ENCODE measurements at places on chromosomes 7 and 10.

- DNase-seq: no peak
Measured at GRCh38 chr7:124462249-124462648, 303.3 kb downstream of the GPR37 start.

GRCh38 chr7:64884085-64884912 lies 18.8 kb upstream of the ZNF273 start:
- no peak for DNase-seq

DNA sequence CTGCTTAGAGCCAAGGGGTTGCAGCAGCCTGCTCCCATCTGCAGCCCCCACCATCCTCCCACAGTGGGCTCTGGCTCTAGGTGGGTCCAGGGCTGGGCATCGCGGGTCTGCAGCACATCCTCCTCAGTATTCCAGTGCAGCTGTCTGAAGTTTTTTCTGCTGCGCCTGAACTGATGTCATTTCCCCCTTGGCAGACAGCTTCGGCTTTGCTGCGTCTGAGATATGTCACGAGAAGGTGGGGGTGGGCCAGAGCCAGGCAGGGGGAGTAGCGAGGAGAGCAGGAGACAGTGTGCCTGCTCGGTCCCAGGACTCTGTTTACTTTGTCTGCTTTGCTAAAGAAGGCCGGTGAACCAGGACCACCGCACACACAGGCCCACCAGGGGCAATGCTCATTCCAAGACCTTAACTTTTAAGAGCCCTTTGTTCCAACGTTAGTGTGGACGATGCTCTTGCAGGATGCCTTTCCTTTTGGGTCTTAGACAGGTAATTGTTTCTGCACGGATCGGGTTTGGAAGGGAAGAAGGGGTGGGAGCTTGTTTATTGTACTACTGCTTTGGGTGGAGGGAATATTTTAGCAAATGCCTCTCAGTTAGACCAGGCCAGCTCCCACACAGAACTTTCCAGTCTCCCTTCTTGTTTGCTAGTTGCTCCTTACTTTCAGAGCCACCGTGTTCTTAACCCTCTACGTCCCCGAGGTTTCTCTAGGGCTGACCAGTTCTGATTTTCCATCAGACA lies 32.4 kb downstream of the WBP1L start:
- DNase-seq: no peak

DNA sequence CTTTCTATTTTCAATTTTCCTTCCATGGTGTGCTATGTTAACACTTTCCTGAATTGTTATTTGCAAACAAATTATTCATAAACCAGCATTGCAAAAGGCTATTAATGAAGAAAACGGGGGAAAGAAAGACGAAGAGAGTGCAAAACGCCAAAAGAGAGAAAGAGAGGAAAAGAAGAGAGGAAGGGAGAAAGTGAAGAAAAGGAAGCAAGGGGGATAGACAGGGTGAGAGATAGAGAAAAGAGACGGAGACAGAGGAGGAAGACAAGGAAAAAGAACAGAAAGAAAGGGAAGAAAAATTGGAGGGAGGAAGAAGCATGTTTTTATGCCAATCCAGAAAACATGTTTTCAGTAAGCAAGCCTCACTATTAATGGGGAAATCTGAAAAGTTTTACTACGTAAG lies 310.6 kb downstream of the TFEC start:
- DNase-seq: no peak

- no peak for DNase-seq
Measured at GRCh38 chr10:51700228-51700817, 928 bp upstream of the CSTF2T start.

- DNase-seq: no peak
Measured at GRCh38 chr10:30987463-30987862, 44.2 kb downstream of the ZNF438 start.

DNA sequence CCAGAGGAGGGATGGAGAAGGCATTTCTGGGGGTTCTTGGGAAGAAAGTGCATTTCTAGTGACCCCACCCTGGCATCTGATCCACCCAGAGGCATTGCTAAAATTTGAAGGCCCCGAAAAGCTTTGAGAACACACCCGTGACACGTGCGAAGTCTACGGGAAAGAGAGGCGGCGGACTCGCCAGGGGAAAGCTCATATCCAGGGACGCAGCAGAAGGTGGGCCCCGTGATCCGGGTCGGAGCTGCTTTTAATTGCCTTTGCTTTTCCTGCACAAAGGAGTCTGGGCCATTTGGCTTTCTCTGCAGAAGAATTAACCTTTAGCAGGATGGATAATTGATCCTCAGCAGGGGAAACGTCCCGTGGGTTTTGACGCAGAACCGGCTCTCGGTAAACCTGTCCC lies 50.3 kb downstream of the CARD11 start:
- no peak for DNase-seq

DNA sequence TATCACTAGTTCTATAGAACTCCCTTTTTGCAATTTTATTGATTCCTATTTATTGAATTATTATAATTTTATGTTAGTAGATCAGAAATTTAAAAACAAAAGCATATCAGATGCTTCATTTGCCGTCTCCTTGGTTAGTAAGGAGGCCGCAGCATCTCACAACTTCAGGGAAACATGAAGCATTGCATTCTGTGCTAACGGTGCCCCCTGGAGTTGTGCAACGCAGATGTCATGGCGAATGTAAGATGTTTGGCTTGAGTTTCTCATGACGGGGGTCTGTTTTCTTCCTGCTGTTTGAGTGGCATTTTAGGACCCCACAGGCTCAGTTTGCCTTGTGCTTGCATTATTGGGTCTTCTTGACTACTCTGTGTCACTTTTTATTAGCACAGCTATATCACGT lies 124.8 kb downstream of the CNNM2 start:
- no peak for DNase-seq

DNA sequence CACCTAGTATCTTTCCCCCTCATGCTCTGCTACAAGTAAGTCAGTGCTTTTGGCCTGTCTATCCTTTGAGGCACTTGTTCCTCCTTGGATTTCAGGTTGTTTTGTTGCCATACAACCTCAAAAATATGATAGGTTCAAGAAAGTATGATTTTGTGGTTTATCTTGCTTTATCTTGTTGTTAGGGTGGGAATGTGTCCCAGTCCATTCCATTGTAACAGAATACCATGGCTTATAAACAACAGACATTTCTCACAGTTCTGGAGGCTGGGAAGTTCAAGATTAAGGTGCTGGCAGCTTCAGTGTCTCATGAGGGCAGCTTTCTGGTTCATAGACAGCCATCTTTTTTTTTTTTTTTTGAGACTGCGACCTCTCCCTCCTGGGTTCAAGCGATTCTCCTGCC lies 72.1 kb downstream of the TMEM270 start:
- no peak for DNase-seq

GRCh38 chr7:98186452-98187137 lies 24.6 kb upstream of the BHLHA15 start:
- DNase-seq: no peak

- DNase-seq: no peak
Measured at GRCh38 chr10:24114556-24114955, 94.4 kb upstream of the KIAA1217 start.

- DNase-seq: no peak
Measured at GRCh38 chr7:35630024-35630972, 64.6 kb downstream of the HERPUD2 start.

- no peak for DNase-seq
Measured at GRCh38 chr7:102080434-102081243, 206.0 kb upstream of the SH2B2 start.

GRCh38 chr7:80362677-80363076 lies 149.2 kb downstream of the GNAT3 start:
- DNase-seq: no peak

- DNase-seq: no peak
Measured at GRCh38 chr10:110081911-110082310, 74.1 kb downstream of the ADD3 start.

- no peak for DNase-seq
Measured at GRCh38 chr10:48343106-48343505, 36.6 kb downstream of the MAPK8 start.

GRCh38 chr7:30253796-30254165 lies 30.6 kb upstream of the ZNRF2 start:
- no peak for DNase-seq

- DNase-seq: no peak
Measured at GRCh38 chr7:2110610-2111396, 121.9 kb downstream of the MAD1L1 start.

DNA sequence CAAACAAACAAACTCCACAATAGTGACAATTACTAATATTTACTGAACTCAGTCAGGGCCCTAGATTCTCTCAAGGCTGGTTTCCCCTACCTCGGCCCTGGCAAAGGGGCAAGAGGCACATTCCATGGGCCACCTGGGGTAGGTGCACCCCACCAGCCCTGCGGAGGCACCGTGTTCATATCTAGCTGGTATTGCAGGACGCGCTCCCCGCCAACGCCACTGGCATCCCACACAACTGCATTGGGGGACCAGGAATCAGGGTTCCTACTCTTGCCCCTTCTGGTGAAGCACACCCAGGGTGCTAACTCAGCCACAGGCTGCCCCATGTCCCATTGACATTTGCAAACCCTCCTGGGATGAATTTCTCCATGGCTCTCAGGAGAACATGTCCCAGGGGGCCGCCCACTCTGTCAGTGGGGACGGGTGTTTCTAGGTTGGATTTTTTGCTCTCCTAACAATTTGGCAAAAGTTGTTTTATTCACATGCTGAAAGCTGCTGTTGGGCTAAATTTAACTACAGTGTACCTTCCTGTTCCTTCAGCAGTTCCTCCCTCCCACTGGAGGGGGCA lies 76.7 kb downstream of the ZRANB1 start:
- no peak for DNase-seq

DNA sequence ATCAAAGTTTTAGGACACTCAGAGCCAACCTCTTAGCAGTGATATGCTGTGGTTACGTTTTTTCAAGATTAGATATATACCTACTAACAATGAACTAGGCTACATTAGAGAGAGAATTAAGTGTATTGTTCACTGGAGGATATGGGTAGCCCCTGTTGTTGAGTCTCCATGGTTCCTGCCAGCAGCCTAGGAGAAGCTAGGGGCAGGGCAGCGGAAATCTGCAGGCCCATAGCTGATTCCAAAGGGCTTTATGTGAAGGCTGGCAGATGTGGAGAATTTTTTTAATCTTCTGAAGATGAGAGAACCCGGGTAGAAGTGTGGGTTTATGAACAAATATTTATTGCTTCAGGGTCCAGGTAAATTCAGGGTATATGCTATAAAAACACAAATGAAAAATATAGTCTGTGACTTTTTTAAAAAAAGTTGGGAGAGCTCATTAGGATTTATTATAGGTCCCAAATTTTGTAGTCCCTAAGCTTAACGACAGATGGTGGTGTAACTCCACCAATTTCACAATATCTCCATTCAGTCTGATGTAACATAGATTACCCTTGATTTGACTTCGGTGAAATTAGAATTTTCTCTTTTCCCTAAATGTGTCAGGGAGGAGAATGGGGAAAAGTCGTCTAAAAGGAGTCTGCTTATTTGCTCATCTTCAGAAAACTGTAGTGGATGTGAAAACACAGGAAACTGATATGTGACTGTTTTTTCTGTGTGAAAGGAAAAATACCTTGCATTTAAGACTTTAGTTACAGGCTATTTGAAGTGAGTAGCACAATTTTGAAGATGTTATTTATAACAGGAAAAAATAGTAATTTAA lies 163.0 kb upstream of the PPP1R3A start:
- DNase-seq: peak; percentile 49

- no peak for DNase-seq
Measured at GRCh38 chr10:10873289-10873688, 144.4 kb upstream of the CELF2 start.

- DNase-seq: no peak
Measured at GRCh38 chr10:100847440-100847839, 65.3 kb upstream of the SLF2 start.

- DNase-seq: no peak
Measured at GRCh38 chr7:35285799-35286198, 31.9 kb upstream of the TBX20 start.

GRCh38 chr10:123147635-123148413 lies at the start of gene HMX2:
Gene HMX2, plus strand, starts transcription at chr10:123148136. Its CDS starts 243 bp downstream, at chr10:123148379.
- DNase-seq: peak; percentile 66

- no peak for DNase-seq
Measured at GRCh38 chr7:112084520-112084971, 121.7 kb downstream of the DOCK4 start.

GRCh38 chr10:113157441-113157840 lies 207.4 kb downstream of the TCF7L2 start:
- DNase-seq: no peak

DNA sequence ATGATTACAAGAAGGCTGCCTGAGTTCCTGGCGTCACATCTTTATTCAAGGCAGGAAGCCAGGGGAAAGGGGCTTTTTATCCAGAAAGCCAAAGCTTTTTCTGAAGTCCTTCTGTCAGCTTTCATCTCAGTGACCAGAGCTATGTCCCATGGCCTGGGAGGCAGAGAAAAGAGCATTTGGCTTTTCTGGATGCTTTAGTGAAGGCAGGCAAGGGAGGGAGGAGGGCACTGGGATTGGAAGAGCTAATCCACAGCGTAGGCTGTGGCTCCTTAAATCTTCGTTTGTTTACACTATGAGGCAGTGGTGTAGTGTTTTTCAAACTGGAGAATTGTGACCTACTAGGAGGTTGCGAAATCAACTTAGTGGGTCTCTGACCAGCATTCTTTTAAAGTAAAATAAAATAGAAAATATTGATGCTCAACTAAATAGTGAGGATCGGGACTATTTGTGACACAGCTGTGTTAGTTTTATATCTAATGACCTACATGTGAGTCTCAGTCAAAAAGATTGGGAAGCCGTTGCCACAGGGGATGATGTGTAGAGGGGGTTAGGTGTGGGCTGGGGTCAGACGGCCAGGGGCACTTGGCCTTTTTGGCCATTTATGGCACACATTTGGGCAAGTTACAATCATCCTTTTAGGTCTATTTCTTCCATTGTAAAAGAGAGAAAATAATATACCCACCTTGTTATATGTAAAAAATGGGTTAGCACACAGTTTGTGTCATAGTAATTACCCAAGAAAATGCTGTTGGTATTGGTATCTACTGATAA lies 14.1 kb downstream of the CRYGN start:
- DNase-seq: no peak

DNA sequence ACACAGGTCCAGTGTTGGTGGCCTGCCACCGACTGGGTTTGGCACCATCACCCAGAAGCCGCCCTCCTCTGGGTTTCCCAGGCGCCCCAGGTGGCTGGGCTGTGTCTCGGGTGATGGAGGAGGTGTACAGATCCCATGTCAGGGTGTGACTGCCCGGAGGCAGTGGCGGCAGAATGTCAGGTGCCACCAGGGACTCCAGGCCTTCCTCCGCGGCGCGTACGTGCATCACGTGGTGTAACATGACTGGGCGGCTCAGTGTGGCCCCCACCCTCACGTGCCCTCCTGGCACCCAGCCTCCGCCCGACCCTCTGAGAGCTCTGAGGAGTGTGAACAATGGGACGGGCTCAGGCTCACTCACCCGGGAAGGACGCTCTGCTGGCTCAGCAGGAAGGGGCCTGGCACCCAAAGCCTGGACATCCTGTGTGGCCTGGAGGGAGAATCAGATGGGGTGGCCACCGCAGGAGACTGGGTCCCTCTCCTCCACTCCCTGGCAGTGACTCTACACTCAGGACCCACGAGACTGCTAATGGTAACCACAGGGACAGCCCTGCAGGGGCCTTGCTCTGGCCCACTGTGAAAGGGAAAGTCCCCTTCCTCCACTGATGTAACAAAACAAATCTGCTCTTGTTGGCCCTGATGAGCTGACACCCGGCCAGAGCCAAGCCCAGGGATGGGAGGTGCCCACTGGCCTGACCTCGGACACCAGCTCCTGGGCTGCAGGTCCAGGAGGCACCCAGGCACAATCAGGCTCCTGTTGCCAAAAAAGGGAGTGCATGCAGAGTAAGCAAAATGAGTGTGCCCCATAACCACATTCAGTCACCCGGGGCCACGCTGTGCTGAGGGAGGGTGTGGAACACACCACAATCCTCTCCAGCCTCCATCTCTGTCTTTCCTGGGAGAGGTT lies 164.8 kb downstream of the PRKAG2 start:
- no peak for DNase-seq

GRCh38 chr7:75045881-75046280 lies 27.7 kb downstream of the RCC1L start:
- no peak for DNase-seq

- no peak for DNase-seq
Measured at GRCh38 chr7:11450281-11450680, 381.7 kb downstream of the THSD7A start.
